ENCODE measurements at places on chromosomes 2 and 18. TPM values are rescaled to one million over a fixed set of nuclear protein-coding genes. Genes with fewer than 3 reads are reported as not detected.

The TRIM43 gene
- total RNA-seq: not detected

The RMC1 gene
- total RNA-seq: 13.3 TPM

- peak; percentile 70 for DNase-seq
Observed at GRCh38 chr2:26772064-26773001, 8.2 kb downstream of the SLC35F6 start.

GRCh38 chr2:68799140-68800026, 64.8 kb downstream of the ARHGAP25 start:
- no peak for DNase-seq

GRCh38 chr2:210730672-210731071, 174.3 kb downstream of the CPS1 start:
- DNase-seq: no peak

Data from GM23248 (cell line).